Hematopoietic multipotent progenitor cell treated with erythropoietin and hydrocortisone succinate and interleukin-3 and kit ligand, for 15 days (in vitro differentiated cells): ENCODE measurements at places on chromosomes 2 and 18.
A peak's percentile ranks its signal among the peaks of the same experiment; 100 is the strongest.

- DNase-seq, result no peak
These were observed at the start of gene NGEF for GRCh38 chr2:233013027-233013461. Gene NGEF, minus strand, starts transcription at chr2:233013256. Its CDS starts 38,366 bp downstream, at chr2:232974890.

GRCh38 chr2:225599856-225600255 lies 200.3 kb downstream of the NYAP2 start:
- DNase-seq, result no peak

DNA sequence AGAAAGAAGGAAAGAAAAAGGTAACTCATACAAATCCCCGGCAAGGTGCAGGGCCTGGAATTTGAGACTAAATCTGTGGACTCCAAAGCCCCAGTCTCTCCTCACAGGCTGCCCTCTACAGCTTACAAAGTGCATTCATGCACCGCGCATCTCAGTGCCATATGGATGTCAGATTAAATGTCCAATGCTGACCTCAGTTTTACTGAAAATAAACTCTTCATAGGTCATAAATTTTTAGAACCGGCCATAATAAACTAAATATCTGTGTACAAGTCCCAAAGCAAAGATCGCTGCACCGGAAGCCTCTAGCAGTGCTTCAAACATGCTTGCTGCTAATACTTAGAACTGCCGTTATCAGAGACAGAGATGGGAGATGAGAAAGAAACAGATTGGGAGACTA lies 17.7 kb downstream of the ST6GAL2 start:
- no peak for DNase-seq

DNA sequence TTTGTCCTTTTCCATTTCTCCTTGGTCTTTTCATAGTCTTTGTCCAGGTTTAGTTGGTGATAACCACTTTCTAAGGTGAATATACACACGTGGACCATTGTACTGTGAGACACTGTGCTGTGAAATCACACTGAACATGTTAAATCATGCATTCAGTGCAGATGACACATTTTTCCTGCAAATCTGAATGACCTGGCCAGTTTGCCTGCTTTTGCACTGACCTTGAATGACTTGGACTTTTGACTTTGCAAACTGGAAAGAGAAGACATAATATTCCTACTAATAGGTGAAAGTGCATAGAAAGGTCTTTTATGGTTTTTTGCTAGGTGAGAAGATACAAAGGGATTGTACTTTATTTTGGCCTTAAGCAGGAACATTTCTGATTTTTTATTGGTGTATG lies 21.7 kb upstream of the PHLPP1 start:
- DNase-seq, result no peak

- DNase-seq, result no peak
These were observed 6.1 kb downstream of the TMEM163 start for GRCh38 chr2:134712736-134713135.

GRCh38 chr2:218658671-218659257 lies 659 bp downstream of the ZNF142 start:
- peak; percentile 54 for DNase-seq

GRCh38 chr2:24749069-24749691 lies 44.0 kb downstream of the PTRHD1 start:
- no peak for DNase-seq
